ENCODE measurements at places on chromosomes 13 and 19. TPM values are rescaled to one million over a fixed set of nuclear protein-coding genes. Genes with fewer than 3 reads are reported as not detected.

IGLON5 gene
- total RNA-seq, result not detected

AMER2 gene
- not detected for total RNA-seq

ZNF471 gene
- 9.2 TPM for total RNA-seq

MKNK2 gene
- 409 TPM for total RNA-seq

DPF1 gene
- total RNA-seq, result 0.50 TPM

CGB2 gene
- total RNA-seq, result not detected

FFAR2 gene
- not detected for total RNA-seq

NEK5 gene
- total RNA-seq, result under 0.01 TPM

ZNF805 gene
- 33.4 TPM for total RNA-seq

SUGP2 gene
- 24.7 TPM for total RNA-seq

PEG3 gene
- total RNA-seq, result 3.9 TPM

OVOL3 gene
- total RNA-seq, result not detected

ZNF486 gene
- 4.1 TPM for total RNA-seq

ZNF525 gene
- total RNA-seq, result 7.4 TPM

FXYD1 gene
- 4.5 TPM for total RNA-seq

LPAR2 gene
- total RNA-seq, result 1.0 TPM

PSG4 gene
- total RNA-seq, result 0.17 TPM

ZNF560 gene
- 3.3 TPM for total RNA-seq

NRTN gene
- 0.51 TPM for total RNA-seq
